ENCODE measurements at places on chromosomes 7 and 10.

DNA sequence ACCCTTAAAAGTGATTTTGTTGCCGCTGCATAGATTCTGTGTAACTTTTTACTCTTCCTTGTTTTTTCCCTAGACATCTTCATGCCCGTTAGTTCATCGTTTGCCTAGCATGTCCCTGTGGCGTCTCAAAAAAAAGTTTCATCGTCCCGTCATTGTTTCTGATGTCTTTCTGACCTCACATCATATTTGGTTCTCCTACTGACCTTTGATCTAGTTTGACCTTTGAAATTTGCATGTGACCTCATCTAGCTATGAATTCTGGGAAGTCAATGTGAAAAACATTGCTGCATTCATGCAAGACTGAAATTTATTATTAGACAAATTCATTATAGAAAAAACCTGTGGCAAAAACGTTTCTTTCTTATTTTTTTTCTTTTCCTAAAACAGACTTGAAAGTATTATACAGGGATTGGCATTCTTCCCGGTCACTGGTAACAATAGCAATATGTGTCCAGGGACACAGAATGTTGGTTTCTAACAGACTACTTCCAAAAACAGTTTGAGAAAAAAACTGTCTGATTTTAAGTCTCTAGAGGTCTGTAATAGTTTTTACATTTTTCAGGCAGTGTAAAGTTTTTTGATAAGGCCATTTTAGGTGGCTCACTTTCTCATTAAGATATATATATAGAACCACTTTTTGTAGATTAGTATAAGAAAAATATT is 280.9 kb downstream of the USP6NL start:
- no peak for DNase-seq

GRCh38 chr10:87782721-87783120 is 35.3 kb downstream of the ATAD1 start:
- no peak for DNase-seq

DNA sequence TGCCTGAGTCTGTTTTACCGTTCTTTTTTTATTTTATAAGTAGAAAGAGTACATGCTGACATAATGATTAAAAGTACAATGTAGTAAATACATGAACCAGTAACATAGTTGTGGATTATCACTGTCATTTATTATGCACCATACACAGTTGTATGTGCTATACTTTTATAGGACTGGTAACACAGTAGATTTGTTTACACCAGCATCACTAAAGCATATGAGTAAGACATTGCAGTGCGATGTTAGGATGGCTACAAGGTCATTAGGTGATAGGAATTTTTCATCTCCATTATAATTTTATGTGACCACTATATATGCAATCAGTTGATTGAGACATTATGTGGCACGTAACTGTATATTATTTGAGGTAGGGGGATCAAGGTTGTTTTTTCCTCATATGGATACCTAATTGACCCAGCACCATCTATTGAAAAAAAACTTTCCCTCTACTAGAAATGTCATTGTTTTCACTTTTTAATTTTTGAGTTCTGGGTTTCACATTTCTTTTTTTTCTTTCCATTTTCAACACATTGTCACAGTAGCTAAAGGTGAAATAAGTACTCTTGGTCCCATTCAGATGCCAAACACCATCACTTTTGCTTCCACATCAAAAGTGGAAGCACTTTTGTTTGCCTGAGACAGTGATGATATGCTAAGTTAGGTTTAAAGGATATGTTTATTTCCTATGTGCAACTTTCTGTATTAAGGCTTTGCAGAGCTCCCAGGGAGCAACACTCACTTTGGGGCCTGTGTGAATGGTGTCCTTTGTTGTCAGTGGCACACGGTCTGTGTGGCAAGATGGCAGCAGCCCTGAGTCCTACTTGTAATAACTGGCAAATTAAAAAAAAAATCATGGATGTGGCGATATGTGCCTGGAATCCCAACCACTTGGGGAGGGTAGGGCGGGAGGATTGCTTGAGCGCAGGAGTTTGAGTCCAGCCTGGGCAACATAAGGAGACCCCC is 17.1 kb downstream of the UBE2D1 start:
- no peak for DNase-seq

GRCh38 chr10:33573606-33574005 is 239.1 kb upstream of the NRP1 start:
- no peak for DNase-seq
